ENCODE measurements at places on chromosomes 5 and 9.

GRCh38 chr9:17970277-17970676 is 391.4 kb downstream of the SH3GL2 start:
- no peak for DNase-seq

DNA sequence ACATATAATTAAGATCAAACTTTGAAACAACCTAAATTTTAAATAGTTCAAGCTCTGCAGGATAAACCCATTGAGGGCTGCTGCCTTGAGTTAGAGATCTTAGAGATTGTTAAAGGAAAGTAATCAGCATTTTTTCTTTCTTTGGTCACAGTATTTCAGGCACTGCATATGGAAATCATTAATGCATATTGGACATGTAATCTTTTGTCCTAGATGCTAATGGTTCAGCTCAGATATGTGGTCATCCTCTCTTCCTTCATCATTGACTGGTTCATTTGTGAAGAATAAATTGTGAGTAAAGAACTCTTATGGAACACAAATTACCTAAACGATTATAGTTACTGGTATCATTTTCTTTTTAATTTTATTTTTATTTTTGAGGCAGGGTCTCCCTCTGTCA is 82.0 kb upstream of the PRLR start:
- no peak for DNase-seq

- no peak for DNase-seq
Observed at GRCh38 chr9:125847735-125848134, 100.6 kb downstream of the PBX3 start.

GRCh38 chr5:139287890-139288635 is 5.5 kb upstream of the MATR3 start:
- DNase-seq, result no peak

DNA sequence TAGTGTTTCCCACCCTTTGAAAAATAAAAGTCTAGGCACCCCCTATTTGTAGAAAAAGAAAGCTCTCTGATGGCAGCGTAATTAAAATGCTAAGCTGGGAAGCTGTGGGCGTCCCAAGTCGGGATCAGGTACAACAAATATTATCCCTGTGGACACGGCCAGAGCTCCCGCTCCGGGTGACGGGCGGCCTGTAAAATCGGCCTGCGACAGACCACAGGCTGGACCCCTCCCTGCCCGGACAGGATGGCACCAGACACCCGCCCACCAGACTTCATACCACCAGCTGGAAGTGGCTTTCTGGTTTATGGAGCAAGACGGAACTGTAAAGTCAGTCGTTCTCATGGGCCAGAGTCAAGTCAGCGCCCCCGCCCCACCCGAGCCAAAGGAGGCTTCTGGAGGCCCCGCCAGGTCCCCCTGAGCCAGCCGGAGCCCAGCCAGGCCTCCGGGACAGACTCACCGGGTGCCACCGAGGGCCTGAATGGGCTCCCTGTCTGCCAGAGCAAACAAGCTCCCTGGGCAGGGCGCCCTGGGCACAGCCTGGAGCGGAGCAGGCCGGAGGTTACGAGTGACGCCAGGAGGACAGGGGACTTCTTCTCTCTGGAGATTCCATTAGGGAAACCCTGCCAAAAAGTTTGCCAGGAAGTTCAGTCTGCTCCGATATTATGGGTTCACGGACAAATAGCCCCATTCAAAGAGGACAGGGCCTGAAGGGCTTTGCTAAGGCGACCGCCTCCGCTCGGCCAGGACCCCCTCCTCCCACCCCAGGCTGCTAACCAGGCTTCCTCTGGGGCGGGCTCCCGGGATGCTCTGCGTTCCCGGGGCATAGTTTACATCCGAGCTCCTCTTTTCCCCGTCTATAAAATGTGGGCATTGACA is 173.7 kb downstream of the ERCC6L2 start:
- DNase-seq, result no peak

DNA sequence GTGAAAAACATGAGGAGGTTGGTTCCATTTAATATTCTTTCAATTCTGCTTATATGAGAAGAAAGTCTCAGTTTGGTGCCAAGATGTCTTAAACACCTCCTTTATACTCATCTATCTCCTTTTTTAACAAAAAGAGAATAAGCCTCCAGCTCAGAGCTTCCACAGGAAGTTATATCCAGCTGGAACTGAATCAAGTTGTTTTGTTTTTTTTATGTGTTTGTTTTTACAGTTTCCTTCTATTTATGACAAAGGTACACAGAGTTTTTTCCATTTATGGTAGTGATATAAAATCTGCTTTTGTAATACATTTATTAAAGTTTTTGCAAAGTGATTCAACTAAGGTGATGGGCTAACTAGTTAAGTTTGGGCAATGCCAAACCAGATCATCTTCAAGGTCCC is 10.4 kb downstream of the SPARC start:
- DNase-seq, result no peak

- DNase-seq, result no peak
Observed at GRCh38 chr5:112696786-112697185, 40.9 kb upstream of the APC start.

DNA sequence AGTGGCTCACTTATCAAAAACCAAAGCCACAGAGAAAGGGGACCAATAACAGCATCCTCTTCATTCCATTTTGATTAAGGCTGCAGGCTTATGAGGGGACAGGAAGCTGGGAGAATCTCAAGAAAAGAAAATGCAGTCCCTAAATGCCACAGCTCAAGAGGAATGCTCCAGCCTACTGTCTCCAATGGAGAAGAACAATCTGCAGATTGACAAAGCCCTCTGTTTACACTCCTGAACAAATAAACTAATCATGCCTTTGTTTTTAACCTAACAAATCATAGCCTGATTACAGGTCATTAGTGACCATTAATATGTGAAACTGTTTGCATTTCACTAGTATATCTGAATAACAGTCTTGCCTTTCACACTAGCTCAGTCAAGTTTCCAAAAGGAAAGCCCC is 26.5 kb downstream of the PPP2R2B start:
- no peak for DNase-seq

- DNase-seq, result no peak
Observed at GRCh38 chr5:156694598-156694997, 155.5 kb upstream of the PPP1R2B start.

DNA sequence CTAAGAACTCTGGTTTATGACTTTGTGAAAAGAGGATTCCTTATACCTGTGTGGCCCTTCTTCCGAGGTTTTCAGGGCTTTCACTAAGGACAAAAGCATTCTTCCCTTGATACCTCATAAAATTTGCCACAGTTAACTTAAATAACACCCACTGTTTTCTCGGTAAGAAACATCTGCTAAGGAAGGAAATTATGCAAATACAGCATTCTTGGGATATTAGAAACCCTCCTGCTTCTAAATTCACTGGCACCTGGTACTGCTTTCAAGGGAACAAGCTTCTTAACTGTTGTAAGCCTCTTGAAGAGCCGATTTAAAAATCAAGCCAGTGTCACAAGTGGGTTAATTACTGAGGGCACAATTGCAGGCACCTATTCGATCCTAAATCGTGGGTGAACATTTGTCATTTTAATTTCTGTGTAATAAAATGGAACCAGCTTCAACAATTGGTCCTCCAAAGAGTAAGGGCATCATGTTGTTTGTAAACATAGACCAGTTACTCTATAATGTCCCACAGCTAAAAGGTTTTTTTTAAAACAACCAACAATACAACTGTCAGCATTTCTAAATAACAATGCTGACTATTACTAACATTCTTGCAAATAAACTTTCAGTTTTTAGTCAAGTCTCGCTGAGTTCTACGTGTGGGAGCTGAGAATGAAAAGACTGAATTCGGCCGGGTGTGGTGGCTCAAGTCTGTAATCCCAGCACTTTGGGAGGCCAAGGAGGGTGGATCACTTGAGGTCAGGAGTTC is 26.6 kb downstream of the AK3 start:
- DNase-seq, result no peak

DNA sequence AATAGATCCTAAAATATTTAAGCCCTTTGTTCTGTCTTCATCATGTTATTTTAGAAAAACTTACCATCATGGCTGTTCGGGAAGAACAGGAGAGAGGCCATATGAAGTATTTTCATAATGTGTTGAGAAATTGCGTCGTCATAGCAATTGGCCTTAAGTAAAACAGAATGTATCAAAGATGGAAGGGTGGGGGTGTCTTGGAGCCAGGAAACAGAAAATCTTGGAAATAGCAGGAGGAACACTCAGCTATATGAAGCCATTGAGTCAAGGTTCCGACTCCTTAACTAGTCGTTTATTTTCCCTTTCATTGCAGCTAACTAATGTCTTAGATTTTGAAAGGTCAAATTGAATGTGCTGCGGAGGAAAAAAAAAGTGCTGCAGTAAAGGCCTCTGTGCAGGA is 1.3 kb downstream of the SPTAN1 start:
- no peak for DNase-seq

DNA sequence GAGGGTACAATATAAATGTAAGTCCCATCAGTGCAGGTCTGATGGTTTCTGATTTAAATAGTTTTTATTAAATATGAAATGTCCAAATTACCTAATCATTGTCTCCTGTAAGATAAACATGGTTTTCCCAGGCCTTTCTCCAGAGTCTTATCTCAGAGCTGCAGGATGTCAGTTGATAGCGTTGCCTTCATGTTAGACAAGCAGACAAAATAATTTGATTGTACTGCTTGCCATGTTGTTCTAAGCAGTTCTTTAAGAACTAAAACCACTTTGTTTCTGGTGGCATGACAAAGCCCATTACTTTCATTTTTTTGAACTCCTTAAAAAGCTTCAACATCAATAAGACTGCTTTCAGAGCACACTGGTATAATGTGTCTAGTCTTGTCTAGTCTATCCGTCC is 1073.5 kb downstream of the MAT2B start:
- DNase-seq, result no peak

DNA sequence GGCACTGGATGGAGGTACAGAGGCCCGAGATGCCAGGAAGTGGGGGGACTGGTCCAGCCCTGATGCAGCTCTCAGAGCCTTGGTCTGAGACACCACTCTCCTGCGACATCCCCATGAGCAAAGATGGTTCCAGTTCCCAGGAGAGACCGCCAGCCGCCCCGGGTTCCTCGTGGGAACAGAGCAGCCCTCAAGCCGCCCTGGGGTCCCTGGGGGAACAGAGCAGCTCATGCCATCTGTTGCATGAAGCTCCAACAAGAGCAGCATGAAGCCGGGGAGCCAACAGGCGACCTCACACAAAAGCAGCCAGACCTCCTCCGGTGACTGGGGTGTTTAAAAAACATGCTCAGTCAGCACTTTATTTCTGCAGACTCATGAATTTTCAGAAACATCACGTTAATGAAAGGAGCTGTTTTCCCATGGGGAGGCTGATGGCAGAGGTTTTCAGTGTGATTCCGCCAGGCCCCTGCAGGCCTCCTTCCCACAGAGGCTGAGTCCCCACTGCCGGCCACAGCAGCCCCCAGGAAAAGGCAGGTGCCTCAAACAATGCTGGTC is 6.2 kb downstream of the SLC6A18 start:
- no peak for DNase-seq

DNA sequence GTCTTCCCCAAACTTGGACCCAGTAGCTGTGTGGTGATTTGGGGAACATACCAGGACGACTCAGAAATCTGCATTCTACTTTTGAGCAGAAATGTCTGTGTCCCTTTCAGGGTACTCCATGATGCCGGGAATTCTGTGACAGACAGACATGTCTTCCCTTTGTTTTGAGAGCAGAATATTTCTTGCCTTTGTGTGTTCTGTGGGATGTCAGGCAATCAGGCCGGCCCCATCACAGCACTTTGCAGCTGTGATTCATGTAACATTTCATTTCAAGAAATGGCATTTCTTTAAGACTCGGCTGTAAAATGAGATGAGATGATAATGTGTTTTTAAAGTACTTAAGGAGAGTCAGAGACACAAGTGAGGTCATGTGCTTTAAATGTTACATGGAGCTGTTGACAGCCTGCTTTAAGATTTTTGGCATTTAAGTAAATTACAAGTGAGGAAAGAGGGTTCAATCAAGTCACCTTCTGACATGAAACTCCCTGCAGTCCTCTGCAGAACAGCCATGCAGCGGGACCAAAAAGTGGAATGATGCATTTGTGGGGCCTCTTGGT is 98.7 kb downstream of the SLC28A3 start:
- no peak for DNase-seq

GRCh38 chr9:70259512-70259802 is 679 bp downstream of the SMC5 start:
- no peak for DNase-seq

- no peak for DNase-seq
Observed at GRCh38 chr5:89265511-89266179, 382.7 kb upstream of the MEF2C start.

DNA sequence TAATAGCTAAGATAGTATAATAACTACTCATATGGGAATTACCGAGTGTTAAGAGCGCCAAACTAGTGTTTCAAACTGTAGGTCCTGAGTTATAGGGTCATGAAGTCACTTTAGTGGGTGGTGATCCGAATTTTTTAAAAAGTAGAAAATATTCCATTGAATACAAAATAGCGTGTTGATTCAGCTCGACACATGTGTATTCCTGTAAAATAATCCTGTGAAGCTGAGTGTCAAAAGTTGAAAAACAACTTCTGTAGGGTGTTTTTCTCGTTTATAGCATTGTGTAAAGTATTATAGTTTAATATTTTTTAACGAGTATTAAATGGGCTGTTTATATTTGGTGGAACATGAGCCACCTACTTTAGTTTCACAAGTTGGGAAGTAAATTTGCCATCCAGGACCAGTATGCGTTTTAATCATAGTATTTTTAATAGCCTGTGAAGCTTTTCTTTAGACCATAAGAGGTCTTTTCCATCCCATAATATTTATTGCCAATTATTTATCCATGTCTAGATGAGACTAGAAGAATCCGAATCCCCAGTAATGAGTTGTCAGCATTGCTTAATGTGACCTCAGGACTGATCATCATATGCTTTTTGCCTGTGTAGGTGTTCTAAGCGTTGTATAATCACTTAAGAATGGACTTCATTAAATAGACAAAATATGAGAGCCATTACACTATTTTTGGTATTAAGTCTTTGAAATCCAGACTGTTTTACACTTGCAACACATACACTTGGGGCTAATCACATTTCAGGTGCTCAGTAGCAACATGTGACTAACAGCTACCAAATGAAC is 84.1 kb downstream of the PTPDC1 start:
- DNase-seq, result no peak

DNA sequence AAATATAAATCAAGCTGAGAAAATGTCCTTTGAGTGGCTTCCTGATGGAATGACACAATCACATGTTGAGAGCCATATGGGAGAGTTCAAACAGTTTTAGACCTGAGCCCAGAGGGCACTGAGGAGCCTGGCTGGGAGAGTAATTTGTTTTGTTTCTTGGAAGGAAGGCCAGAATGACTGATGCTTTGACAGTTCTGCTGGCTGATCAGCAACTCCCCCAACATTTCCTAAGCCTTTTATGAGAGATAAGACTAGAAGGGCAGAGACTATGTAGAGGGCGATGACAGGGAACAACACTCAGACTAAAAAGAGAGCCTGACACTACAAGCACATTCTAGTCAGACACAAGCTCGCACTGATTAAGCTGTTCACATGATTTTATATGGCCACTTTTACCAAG is 169.2 kb downstream of the COX7C start:
- DNase-seq, result no peak

Measured in GM19239 (cell line).